ENCODE measurements at places on chromosomes 12 and 14. TPM values are rescaled to one million over a fixed set of nuclear protein-coding genes. Genes with fewer than 3 reads are reported as not detected.

CLEC2A gene
- not detected for total RNA-seq

RPGRIP1 gene
- total RNA-seq = not detected

SOAT2 gene
- not detected for total RNA-seq

FKBP4 gene
- 69.2 TPM for total RNA-seq

AICDA gene
- not detected for total RNA-seq

NPAS3 gene
- total RNA-seq = 0.32 TPM

NGB gene
- total RNA-seq = not detected

CISTR gene
- total RNA-seq = not detected

KRT3 gene
- not detected for total RNA-seq

INSM2 gene
- total RNA-seq = not detected

RNF212B gene
- total RNA-seq = not detected

HCAR1 gene
- not detected for total RNA-seq

DNAI7 gene
- total RNA-seq = not detected

DPF3 gene
- 3.3 TPM for total RNA-seq

RNASE2 gene
- total RNA-seq = not detected

TMEM30B gene
- under 0.01 TPM for total RNA-seq

EEF1AKMT3 gene
- 2.3 TPM for total RNA-seq

LHX5 gene
- not detected for total RNA-seq

PDE3A gene
- total RNA-seq = 56.8 TPM

PMCH gene
- total RNA-seq = 0.61 TPM
